ENCODE measurements at places on chromosomes 3 and 15.

- no peak for DNase-seq
Measured at GRCh38 chr3:119643528-119643927, 16.9 kb downstream of the POPDC2 start.

DNA sequence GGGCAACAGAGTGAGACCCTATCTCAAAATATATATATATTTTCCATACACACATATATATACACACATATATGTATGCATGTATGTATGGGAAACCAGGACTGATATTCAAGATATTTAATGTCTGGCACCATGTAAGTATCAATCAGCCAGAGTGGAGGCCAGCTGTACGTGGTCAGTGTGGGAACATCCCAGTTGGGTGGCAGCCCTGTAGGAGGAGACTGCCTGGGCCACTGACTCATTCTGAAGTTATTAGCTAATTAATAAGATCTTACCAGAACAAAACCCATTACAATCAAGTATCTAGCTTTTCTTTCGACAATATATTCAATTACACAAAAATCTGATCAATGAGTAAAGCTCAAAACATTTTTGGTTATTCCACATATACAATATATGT, 85.1 kb upstream of the OCA2 start:
- DNase-seq = no peak

DNA sequence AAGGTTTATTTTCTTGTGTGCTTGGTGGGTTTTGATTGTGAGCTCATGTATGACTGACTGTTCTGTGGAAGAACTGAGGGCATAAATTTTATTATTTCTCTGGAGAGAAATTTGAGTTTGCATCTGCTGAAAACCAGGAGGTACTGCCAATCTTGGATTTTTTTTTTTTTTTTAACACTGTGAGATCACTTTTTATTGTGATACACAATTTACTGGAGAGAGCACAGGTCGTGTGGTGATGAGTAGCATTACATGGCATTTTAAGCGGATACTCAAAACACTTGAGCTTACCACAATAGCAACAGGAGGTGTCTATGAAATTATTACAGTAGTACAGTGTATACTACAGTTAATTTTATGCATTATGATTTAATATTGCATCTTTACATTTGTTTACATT, 237.4 kb downstream of the MFSD1 start:
- DNase-seq = no peak

GRCh38 chr15:94563456-94563855, 332.1 kb downstream of the MCTP2 start:
- DNase-seq = no peak

GRCh38 chr3:128226795-128227395, 73.6 kb downstream of the EEFSEC start:
- peak; percentile 69 for DNase-seq

DNA sequence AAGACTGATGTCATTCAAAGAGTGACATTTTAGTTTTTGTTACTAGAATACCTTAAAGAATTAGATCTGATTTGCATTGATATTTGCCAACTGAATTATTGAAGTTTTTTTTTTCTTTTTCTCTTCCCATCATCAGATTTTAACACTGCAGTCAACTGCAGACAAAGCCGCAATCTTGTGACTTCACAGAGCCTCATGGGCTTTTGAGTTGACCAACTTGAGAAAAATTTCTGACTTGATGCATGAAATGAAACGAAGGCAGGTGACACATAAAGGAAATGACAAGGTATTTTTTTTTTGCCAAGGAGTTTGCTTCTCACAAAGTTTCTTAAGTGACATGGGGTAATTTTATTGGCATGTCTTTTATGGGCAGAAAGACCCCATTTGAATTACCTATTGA, 383.7 kb downstream of the GAP43 start:
- no peak for DNase-seq

DNA sequence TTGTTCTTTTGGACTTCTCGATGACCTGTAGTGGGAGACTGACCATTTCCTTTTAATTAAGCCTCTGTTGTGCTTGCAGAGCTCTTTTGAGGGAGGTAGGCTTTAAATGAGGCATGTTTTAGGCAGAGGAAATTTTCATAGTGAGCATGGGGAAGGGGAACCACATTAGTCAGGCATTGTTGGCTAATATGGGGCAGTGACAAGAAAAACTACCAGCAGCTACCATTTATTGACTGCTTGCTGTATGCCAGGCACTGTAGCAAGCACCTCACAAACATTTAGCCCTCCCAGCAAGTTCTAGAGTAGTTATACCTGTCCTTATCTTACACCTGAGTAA, 10.9 kb downstream of the ATG7 start:
- DNase-seq = no peak

DNA sequence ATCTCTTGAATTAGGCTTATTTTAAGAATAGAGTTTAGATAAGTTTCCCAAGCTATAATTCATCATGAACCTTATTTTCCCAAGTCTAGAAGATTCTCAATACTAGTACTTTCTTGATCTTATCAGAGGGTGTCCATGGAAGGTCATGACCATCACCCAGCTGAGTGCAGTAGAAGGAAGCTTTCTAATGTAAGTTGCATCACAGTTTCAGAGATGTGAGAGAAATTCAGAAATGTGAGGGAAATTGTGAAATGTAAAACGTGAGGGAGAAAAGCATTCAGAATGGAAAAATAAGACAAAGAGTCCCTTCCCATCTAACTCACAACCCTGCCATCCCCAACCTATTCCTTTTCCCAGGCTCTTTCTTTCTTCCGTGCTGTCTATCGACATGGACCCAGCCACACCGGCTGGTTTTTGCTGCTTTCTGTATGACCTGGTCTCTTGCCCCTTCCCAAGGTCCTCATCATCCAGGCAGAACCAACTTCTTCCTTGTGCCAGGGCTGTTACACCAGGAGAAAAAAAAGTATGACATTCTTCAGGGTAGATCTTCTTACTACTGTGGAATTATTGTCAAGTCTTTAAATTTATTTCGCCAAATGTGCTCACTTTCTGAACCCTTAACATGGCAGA, 6.7 kb downstream of the CAPN3 start:
- no peak for DNase-seq

DNA sequence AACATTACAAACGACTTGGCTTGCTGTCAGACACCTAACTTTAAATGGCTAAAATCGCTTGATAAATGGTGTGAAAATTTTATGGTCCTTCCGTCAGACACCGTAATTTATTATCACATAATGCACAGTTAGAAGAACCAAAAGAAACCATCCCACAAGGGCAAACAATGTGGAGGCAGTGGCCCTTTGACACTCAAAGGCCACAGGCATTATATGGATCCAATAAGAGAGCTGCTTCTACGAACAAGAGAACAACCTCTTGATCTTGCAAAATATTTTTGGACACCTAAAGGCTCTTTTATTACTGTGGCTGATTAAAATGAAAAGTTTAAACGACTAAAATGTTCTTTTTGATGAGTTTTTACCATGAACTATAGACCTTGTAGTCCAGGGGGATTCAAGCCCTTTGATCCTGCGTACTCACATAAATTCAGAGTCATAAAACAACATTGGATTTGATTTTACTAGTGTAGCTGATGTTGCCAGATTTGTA, 202.8 kb downstream of the FMN1 start:
- no peak for DNase-seq

DNA sequence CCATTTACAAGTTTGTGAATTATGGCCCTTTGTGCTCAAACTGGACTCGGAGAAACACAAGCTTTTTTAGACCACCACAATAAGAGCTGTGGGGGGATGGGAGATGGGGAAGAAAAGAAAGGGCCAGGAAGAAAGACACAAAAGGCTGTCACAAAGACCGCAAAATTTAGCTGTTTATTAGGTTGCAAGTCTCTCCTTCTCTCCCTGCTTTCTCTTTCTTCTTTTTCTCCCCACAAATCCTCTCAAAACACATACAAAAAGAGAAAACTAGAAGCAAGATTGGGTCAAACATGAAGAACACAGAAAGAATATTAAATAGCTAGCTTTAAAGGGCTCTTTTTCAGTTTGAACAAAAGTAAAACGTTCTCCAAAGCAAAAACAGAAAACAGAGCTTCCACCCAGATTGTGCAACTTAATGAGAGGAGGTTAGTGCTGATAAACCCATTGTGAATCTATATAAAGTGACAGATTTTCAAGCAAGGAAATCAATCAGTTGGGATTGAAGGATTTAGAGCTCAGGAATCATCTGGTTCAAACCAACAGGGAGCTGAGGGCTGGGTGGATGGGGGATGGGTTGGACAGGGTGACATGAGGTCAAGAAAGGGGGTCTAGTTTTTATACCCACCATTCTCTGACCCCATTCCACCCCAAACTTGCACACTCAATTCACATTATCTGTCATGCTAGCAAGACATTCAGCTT, 87.3 kb downstream of the DHX30 start:
- no peak for DNase-seq

GRCh38 chr3:139364549-139364948, 20.7 kb downstream of the MRPS22 start:
- no peak for DNase-seq

- DNase-seq = no peak
Measured at GRCh38 chr3:170692720-170693119, 106.8 kb upstream of the SLC7A14 start.

DNA sequence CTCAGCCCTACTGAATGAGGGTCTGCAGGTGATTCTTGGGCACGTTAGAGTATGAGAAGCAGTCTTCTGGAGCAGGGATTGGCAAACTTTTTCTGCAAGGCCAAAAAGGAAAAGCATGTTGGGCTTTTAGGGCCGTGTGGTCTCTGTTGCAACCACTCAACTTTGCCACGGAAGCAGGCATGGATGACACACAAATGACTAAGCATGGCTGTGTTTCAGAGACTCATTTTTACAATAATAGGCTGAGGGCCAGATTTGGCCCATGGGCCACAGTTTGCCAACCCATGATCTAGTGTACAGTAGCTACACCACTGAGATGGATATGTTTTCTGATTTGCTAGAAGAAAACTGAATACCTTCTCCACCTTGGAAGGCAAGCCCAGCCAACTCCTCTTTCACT, 66.1 kb upstream of the PRICKLE2 start:
- no peak for DNase-seq

GRCh38 chr15:60362321-60363086, 35.3 kb downstream of the ANXA2 start:
- DNase-seq = no peak

DNA sequence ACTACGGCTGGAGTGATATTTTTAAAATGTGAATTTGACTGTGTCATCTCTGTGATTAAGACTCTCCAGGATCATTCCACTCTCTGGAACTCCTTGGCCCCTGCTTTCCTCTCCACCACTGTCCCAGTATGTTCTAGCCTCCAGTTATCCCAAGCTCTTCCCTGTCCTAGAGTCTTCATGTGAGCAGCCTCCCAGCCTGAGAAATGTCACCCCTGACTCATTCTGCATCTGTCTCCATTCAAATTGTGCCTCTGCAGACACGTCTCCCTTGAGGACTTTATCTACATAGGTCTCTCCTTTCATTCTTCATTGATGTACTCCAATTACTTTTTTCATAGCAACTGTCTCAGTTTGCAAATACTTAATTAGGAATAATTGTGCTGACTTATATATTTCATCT, 317.7 kb upstream of the ADAMTS9 start:
- no peak for DNase-seq

- no peak for DNase-seq
Measured at GRCh38 chr3:7328339-7328738, 467.4 kb downstream of the GRM7 start.

GRCh38 chr3:145457825-145458552, 703.0 kb downstream of the PLOD2 start:
- no peak for DNase-seq

DNA sequence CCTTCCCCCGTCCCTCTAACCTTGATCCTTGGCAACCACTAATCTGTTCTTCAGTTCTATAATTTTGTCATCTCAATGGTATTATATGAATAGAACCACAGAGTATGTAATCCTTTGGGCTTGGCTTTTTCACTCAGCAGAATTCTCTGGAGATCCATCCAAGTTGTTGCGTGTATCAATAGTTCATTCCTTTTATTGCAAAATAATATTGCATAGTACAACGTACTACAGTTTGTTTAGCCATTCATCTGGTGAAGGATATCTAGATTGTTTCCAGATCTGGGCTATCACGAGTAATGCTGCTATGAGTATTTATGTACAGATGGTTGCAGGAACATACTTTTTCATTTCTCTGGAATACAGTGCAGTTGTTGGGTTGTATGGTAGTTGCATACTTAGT, 76.2 kb downstream of the PLXNA1 start:
- DNase-seq = no peak

Data from NCI-H526 (cell line).